Activated T-cell treated with anti-CD3 and anti-CD28 coated beads for 4 hours (primary cell): ENCODE measurements at places on chromosomes 16 and 17.

- no peak for DNase-seq
Measured at GRCh38 chr17:77363821-77364361, 223.1 kb downstream of the SEC14L1 start.

GRCh38 chr17:70138291-70138865 is 31.0 kb upstream of the KCNJ2 start:
- no peak for DNase-seq

GRCh38 chr17:67425571-67426160 is 48.6 kb downstream of the PITPNC1 start:
- no peak for DNase-seq

DNA sequence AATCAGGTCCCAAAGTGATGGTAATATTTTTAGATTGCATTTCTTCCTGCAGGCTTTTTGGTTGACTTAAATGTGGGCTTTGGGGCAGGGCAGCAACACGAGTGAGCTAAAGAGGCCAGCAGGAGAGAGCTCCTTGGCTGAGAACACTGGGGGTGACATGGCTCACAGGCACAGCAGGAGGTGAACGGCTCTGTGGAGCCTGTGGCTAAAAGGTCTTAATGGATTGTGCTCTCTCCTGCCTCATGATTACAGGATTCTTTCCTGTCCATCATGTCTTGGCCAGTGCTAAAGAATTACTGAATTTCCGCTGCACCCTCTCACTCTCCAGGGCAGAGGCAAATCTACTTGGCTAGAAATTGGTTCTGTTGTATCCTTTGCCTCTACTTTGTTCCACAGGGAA is 366.6 kb downstream of the HS3ST4 start:
- no peak for DNase-seq

- no peak for DNase-seq
Measured at GRCh38 chr17:64398320-64398719, 7.7 kb upstream of the PECAM1 start.

DNA sequence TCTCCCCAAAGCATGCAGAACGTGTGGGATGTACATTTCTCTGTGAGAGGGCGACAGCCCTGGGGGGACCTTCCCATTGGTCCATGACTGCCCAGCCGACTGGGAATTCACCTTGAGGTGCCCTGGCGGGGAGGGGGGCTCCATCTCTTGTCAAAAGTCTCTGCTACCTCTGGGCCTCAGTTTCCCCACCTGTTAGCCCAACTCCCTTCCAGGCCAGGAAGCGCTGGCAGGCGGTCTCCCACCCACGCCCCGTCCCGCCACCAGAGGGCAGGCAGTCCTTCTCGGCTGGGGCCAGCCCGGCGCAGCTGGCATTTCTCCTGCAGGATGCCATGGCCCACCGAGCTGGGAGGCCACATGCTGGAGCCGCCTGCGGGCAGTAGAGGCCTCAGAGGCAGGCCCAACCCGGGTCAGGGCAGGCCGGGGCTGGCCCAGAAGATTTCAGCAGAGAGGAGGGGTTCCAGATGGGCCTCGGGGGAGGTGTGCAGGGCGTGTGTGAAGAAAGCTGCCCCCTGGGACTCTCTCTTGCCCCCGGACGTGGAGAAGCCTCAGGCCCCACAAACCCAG is 16.6 kb downstream of the CD7 start:
- DNase-seq = no peak

DNA sequence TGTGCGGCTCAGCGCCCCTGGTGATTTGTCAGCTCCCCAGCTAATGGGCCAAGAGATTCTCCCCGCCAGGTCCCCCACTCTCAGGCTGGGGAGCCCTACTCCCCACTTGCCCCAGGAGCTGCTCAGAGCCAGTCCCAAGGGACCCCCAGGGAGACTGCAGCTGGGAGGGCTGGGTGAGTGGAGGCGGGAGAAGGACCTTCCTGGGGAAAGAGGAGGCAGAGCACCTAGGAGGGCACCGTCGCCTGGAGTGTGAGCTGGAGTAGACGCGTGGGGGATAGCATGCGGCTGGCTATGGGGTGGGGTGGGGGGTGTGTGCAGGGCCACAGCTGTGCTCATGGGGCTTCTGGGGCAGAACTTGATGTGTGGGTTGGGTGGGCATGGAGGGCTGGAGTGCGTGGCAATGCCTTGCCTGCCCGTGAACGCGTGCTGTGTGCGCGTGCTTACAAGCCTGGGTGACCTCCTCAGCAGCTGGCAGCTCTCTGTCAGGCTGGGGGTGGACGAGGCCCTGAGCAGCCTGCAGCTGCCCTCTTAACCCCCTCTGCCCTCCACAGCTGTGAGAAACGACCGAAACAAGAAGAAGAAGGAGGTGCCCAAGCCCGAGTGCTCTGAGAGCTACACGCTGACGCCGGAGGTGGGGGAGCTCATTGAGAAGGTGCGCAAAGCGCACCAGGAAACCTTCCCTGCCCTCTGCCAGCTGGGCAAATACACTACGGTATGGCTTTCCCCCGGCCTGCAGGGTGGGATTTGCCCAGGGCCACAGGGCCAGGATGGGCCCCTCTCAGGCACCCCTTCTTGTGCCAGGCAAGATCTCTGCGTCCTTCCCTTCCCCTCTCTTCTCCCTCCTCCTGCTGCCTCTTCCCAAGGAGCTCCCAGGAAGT is 12.9 kb downstream of the GJD3 start:
- DNase-seq = no peak

DNA sequence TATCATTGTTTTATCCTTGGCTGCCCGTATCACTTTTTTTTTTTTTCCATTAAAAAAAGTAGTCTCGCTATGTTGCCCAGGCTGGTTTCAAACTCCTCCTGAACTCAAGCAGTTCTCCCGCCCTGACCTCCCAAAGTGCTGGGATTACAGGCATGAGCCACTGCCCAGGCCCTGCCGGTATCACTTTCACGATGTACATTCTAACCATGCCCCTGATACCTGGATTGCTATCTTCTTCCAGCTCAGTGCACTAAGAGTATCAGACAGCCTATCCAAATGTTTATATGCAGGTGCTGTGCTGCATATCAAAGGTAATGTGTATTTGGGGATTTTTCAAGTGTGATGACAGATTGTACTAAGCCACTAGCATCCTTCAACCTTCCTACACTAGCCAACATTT is 14.2 kb downstream of the MOSMO start:
- no peak for DNase-seq

DNA sequence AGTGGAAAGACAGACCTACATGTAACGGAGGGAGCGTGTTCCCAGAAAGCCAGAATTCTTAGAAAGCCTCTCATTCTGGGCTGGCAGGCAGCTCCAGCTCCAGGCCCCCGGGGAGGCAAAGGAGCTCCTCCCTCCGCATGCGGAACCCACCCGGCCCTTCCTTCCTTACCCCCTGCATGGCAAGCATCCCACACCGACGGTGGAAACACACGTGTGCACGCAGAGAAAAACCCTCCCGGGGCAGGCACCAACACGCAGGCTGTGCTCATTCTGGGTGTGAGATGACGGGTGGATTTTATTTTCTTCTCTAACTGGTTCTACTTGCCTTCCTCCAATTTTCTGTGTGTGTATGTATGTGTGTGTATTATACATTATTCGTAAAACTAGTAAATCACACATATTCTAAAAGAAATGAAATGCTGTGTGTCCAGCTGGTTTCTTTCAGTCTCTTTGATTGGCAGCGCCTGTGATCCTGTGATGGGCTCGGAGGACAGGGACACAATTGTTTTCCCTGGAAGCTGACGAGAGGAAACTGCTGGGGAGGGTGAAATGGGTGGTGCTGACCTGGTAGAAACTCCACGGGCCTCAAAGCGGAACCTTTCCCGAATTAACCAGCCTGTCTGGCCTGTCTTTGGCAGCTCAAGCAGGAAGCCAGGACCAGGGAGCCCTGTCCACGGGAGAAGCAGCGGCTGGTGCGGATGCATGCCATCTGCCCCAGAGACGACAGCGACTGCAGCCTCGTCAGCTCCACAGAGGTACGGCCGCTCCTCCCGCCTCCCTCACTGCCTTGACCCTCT is 22.2 kb downstream of the CARD14 start:
- DNase-seq = no peak

- DNase-seq = no peak
Measured at GRCh38 chr16:85948138-85948509, 49.2 kb downstream of the IRF8 start.

GRCh38 chr16:9407206-9407758 is 315.8 kb downstream of the HAPSTR1 start:
- DNase-seq = no peak

DNA sequence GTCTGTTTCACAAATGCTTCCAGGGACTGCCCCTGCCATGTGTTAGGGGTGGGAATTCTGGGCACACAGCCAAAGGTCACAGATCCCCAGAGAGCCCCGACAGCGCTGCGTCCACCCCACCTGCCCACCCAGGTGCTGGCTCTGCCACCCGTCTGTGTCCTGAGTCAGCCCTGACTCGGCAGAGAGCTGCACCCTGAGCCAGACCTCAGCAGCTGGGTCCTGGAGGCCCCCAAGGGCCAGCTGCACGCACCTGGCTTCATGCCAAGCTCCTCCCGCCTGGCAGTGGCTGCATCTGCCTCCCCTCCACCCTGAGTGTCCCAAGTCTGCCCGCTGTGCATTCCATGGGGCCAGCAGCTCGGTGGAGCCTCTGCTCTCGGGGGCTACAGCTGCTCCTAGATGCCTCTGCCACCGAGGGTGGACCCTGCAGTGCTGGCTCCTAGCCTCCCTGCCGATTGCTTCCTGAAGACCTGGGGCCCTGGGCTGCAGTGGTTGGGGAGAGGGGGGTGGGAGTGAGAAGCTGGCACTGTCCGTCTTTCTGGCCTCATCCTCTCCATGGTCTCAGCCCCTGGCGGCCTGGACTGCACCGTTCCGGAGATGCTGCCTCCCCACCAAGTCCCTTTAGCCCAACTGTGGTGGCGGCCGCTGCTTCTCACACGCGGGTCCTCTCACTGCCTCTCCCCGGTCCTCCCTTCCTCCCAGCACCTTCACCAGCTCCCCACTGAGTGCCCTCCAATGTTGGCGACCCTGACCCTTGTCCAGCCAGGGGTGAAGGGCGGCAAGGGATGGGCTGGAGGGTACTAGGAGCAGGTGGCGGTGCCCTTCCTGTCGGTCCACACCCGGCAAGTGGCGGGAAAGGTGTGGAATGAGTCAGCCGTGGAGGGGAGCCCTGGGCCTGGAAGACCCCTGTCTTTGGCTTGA is 3.0 kb downstream of the SECTM1 start:
- DNase-seq = no peak

DNA sequence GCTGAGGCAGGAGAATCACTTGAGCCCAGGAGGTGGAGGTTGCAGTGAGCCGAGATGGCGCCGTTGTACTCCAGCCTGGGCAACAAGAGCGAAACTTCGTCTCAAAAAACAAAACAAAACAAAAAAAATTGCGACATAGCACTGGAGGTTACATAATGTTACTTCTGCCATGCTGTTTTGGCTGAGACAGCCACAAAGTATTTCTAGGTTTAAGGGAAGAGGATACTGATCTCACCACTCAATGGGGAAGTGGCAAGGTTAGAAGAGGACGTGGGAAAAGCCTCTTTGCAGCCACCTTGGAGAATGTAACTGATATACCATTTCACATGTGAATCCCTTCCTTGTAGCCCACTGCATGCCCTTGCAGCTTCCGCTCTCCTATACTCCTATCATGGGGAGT is 131.2 kb upstream of the NLRP1 start:
- no peak for DNase-seq

DNA sequence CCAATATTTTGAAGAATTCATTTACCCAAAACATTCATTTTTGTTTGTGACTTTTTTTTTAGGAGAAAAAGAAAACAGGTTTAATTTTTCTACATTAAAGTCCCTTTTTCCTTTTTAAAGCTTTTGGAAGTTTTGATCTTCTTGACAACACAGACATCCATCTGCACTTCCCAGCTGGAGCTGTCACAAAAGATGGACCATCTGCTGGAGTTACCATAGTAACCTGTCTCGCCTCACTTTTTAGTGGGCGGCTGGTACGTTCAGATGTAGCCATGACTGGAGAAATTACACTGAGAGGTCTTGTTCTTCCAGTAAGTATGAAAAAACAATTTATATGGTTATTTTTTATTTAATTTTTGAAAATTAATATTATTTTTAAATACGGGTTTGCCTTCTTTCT is 37.2 kb downstream of the SIAH1 start:
- DNase-seq = no peak

- DNase-seq = no peak
Measured at GRCh38 chr17:348692-349425, 3.7 kb downstream of the RPH3AL start.

DNA sequence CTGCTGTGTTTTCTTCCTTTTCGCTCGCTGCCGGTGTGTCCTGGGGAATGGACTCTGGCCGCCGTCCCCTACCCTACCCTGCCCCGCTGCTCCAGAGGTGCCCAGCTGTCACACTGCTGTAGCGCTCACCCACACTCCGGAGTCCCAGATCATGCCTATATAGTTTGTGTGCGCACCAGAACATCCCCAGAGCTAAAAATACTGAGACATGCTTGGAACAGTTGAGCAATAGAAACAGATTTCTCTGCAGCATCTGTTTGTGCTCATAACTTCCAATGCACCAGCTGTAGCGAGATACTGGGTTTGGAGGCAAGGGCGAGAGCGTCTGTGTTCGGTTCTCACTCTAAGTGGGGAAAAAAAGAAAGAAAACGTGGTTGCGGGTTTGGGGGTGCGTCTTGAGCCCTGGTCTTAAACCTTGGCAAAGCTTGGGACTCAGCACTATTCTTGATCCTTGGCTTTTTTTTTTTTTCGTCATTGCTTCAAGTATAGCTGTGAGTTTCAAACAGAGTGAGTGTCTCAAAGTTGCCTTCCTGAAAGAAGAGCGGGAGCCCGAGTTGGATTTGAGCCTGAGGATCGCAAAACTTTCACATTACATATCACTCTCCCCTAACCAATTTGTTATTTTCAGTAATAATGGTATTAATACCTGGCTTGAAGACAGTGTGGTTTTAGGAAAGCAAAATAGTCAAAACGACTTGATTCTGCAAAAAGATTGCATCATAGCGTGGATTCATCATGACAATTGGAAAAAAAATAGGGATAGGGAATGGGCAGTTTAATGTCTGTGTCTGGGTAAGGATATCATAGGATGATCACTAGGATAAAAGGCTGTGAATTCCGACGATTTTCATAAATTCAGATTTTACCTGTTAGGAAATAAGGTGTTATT is 621 bp downstream of the KCNJ2 start:
- DNase-seq = no peak

GRCh38 chr16:628321-629061 is 2.3 kb upstream of the WFIKKN1 start:
- no peak for DNase-seq

GRCh38 chr17:64503341-64503740 is 2.7 kb downstream of the DDX5 start:
- no peak for DNase-seq

- DNase-seq = no peak
Measured at GRCh38 chr16:13999071-13999894, 71.8 kb upstream of the MRTFB start.

GRCh38 chr17:61009663-61010062 is 332.0 kb downstream of the BCAS3 start:
- DNase-seq = no peak

DNA sequence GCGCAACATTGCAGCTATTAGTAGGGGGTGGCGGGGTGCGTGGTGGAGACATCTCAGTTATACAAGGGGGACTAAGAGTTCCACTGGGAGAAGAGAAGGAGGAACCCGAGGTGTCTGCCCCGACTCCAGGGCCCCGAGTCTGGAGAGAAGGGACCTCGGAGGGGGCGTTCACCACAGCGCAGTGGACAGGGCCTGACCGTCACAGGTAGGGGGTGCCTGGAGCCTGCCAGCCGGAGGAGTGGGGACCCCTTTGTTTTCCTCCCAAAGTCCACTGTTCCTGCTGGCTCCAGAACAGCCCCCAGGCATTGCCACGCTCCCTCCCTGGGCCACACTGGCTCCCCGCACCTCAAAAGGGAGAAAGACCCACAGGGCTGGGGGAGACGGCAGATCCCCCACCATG is 175.9 kb upstream of the TNRC6C start:
- no peak for DNase-seq

- DNase-seq = no peak
Measured at GRCh38 chr16:52265446-52265861, 281.5 kb downstream of the TOX3 start.
